ENCODE measurements at places on chromosomes 16 and 17.

- no peak for DNase-seq
These were observed 17.9 kb upstream of the SPN start for GRCh38 chr16:29644973-29645693.

DNA sequence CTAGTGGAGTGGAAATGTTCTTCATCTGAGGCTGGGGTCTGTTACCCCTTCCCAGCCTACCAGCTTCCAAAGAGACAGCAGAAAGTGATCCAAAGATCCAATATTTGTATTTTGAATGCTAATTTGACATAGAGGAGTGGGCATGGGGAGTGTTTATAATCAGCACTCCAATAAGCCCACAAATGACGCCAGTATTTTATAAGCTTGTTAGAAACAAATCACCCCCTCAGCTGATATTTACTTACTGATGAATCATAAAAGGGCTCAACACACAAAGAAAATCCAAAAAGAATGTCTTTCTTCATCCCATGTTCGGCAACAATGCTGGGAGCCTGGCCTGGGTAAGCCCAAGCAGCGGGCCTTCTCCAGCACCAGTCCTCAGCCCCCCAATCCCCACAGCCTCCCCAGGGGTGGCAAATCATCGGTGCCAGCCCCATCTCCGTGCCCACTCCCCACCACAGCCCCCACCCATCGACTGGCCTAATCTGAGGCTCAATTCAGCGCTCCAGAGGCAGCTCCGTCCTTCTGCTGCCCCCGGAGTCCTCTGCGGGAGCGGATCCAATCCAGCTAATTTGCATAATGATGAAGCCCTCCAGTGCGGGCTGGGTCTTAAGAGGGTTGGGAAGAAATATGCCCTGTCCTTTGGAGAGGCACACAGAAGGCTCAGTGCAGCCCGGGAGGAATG, 169.5 kb downstream of the C16orf78 start:
- no peak for DNase-seq

DNA sequence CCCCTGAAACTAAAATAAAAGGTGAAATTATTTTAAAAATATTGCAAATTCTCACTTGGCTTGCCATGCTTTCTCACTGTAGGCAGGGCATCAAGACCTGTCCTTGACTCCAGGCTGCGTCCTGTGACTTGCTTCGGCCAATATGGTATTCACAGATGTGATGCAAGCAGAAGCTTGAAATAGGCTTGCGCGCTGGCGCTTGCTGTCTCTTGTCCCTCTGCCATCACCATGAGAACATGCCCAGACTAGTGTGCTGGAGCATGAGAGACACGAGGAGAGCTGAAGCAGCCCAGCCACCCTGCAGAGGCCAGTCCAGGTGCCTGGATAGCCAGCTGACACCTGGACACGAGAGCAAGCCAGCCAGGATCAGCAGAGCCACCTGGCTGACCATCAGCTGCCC, 21.8 kb upstream of the ZKSCAN2 start:
- DNase-seq, result no peak

DNA sequence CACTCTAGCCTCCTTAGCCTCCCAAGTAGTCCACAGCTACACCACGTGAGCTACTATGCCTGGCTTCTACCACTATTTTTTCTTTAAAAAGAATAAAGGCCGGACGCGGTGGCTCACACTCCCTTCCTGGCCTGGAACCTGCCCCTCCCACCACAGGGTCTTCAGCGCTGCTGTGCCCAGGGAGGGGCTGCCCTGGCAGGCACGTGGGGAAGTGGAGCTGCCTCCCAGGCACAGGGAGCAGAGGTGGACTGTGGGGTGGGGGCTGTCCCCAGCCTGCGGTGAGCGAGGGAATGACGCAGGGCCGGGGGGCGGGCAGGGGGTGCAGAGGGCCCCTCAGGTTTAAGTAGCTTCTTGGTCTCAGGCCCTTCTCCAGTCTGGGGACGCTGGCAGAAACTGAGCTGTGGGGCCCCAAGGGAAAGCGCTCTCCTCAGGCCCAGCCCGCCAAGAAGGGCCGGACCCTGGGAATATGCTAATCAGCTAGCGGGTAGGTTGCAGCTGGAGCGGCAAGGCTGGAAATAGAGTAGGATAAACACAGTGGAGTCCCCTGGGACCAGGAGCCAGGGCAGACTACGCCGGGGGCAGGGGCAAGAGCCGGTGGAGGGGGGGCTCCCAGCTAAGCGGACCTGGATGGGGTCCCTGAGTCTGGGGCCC, 46.8 kb downstream of the TIMM22 start:
- DNase-seq, result no peak

GRCh38 chr16:68839831-68840230, 3.5 kb upstream of the TANGO6 start:
- no peak for DNase-seq

GRCh38 chr17:81200695-81201580, 21.8 kb downstream of the CEP131 start:
- peak; percentile 92 for DNase-seq

DNA sequence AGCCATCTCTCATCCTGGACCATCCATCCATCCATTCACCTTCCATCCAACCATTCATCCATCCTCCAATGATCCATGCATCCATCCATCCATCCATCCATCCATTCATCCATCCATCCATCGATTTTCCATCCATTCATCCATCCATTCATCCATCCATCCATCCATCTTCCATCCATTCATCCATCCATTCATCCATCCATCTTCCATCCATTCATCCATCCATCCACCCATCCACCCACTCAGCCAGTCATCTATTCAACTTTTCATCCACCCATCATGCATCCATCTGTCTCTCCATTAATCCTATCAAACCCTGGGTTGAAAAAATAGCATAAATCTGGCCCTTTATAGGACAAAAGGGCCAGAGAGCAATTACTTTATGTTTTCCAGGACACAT, 158.3 kb upstream of the WSCD1 start:
- DNase-seq, result no peak

DNA sequence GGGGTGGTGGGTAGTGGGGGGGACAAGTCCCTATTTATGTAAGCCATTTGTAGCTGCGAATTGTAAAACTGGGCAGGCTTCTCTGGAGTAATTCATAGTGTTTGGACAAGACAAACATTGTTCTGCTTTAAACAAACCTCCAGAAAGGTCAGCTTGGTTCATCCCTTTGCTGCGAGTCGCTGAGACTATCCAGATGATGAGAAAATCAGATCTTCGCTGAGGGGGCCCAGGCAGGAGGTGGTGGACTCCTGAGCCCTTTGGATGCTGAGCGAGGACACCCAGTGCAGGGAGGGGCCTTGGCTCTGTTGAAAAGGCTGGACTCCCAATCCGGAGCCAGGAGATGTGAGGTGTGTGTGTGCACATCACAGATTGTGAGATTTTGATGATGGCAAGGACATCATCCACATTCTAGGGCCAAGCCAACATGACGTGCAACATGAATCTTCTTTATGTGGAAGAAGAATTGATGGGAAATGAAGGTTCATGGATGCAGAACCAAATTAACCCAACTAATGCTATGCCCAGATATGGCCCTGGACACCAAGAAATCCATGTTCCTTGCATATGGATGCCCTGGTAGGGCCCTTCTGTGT, 15.0 kb upstream of the NTN1 start:
- DNase-seq, result no peak

DNA sequence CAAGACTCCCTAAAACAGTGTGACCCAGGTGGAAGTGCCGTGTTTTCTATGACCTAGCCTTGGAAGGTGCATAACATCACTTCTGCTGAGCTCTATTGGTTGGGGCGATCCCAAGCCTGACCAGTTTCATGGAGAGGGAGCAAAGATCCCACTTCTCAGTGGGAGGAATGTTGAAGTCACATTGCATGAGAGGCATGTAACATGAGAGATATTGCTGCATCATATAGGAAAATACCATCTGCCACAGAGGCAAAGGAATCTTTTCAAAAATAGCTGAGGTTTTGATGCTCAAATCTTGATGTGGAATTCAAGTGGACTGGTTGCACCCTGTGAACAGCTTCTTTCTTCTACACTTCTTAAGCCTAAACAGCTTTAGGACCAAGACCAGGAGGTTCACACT, 56.4 kb upstream of the NLRP1 start:
- no peak for DNase-seq

- no peak for DNase-seq
These were observed 78.7 kb downstream of the CDYL2 start for GRCh38 chr16:80725566-80726162.

DNA sequence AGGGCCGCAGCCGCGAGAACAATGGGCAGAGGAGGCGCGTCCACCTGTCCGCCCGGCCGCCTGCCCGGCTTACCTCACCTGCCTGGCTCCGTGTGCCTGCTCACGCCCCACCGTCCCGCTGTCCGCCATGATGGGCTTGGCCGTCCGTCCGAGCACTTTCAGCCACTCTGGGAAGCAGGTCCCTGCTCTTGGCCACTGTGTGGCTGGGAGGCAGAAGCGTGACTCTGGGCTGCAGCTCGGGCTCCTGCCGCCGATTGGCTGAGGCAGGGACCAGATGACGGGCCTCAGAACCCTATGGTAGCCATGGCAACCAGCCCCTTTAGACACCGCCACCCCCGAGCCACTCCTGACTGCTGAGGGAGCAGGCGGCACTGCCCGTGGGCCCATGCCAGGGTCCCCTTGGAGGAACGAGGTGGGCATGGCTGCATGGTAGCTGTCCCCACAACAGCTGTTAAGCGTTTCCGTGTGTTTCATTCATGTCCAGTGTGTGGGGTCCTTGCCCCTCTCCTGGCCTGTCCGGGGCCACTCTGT, 8.9 kb upstream of the AXIN1 start:
- no peak for DNase-seq

GRCh38 chr16:82699711-82700495, 73.1 kb downstream of the CDH13 start:
- no peak for DNase-seq

DNA sequence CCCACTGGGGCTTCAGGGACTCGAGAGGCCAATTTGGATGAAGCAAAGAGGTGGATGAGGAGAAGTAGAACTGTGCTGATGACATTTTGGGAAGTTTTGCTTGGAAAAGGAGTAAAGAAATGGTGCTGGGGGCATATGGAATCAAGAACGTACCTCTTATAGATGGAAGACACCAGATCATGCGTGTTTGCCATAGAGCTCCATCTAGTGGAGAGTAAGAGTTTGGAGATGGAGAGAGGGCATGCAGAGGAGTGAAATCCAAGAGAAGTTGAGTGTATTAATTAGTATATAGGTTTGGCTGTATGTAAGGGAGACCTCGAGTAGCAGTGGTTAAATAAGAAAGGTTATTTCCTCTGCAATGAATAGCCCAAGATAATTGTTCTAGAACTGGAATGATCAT, 56.0 kb downstream of the SHISA6 start:
- DNase-seq, result peak; percentile 5

Measured in Kasumi-1 (cell line).